ENCODE measurements at places on chromosomes 3 and 15.
A peak's percentile ranks its signal among the peaks of the same experiment; 100 is the strongest.

- DNase-seq = no peak
Observed at GRCh38 chr3:111210866-111211564, 139.4 kb downstream of the NECTIN3 start.

DNA sequence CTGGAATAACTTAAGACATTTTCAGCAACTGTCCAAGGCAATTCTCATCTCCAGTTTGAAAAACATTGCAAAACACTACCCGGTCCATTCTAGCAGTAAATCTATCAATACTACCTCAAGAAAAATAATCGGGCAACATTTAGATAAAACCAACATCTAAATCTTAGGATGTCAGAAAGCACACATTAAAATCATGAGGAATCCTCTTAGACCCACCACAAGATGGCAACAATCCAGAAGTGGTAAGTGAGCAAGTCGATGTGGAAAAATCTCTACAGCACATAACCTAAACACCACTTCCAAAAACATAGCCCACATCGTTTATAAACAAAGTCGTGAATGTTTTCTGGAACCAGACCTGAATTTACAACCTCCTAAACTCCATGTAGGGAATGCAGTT lies 5.7 kb downstream of the PLCH1 start:
- peak; percentile 33 for DNase-seq

DNA sequence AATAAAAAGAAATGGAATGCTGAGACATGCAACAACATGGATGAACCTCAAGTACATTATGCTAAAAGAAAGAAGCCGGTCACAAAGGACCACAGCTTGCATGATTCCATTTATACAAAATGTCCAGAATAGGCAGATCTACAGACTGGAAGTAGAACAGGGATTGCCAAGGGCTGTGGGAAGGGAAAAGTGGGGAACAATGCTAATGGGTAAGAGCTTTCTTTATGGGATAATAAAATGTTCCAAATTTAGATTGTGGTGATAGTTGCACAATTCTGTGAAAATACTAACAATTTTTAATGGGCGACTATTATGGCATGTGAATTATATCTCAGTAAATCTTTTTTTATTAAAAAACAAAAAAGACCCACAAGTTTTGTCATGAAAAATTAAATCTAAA lies 106.2 kb downstream of the TMCO5A start:
- peak; percentile 54 for DNase-seq

DNA sequence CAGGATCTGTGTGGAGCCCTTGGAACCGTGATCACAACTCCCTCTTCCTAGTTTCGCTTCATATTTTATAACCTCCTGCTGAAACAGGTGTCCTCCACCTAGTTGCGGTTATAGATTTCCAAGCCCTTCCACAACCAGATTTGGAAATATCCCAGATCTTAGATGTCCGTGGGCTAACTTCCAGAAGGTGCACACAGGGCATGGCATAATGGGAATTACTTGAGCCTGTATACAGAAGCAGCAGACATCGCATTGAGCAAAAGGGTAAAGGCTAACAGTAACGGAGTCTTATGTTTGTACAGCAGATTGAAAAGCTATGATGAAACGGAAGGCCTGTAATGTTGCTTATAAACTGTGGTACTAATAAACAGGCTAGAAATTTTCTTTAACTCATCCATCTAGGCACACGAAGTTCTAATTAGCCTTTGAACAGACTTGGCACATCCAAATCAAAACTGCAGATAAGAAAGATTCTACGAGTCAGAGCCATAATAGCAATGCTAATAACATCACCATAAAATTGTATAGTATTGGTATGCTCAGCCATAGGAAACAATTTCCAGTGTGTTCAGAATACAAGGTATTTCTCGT lies 1.2 kb upstream of the USF3 start:
- peak; percentile 63 for DNase-seq

- DNase-seq = no peak
Observed at GRCh38 chr15:40829115-40829514, 607 bp upstream of the PPP1R14D start.

- no peak for DNase-seq
Observed at GRCh38 chr15:26083896-26084295, 220.8 kb upstream of the ATP10A start.

- DNase-seq = no peak
Observed at GRCh38 chr15:70647396-70647795, 116.0 kb downstream of the UACA start.

DNA sequence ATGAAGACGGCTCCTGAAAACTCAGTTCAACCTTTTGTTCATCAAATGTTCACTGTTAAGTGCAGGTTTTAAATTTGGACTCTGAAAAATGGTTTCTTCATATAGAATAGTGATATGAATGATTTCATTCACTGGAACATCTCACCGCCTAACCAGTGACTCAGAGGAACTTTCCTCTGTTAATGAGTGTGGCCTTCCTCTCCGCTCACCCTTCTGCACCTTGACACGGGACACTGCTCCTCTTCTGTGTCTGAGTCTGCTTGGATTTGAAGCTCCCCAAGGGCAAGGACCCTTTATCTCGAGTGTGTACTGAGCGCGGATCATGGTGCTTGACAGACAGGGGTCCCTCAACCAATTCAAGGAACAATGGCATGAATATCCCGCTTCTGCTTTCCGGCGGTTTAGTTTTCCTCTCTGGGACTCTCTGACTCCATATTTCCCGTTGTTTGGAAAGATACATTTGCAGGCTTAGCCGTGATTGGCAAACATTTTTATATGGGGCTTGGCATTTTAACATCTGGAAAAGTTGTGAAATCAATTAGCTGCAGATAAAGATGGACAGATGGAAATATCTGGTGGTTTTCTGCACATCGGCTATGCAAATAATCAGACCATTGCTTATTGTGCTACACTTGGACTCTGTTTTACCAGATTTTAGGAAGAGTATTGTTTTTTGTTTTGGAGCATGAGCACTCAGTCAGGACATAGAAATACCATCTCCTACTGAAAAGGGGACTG lies 20.9 kb downstream of the KBTBD8 start:
- peak; percentile 75 for DNase-seq

- DNase-seq = no peak
Observed at GRCh38 chr15:42090370-42090769, 4.0 kb downstream of the PLA2G4D start.

DNA sequence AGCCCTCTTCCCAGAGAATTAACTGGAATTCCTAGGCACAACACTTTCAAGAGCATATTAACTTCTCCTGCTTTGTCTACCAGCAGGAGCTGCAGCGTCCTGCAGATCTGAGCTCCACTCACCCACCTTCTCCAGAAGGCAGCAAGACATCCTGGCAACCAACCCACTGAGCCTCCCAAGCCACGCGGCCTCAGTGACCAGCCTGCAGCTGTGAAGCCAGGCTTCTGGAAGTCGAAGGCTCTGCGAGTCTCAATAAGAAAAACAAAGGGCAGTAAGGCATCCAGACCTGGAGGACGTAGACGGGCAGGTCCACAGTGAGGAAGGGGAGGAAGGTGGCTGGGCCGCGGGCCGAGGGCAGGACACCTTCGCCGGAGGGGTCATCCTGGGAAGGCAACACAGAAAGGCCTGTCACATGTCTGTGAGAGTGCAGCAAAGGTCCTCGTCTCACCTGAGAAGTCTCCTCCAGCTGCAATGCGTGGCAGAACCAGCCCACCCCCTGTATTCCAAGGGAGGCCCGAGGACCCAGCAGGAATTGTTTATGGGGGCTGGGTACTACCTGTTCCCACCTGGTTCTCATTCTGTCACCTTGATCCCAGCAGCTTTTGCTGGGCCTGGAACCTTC lies 36.2 kb downstream of the ZXDC start:
- DNase-seq = no peak

DNA sequence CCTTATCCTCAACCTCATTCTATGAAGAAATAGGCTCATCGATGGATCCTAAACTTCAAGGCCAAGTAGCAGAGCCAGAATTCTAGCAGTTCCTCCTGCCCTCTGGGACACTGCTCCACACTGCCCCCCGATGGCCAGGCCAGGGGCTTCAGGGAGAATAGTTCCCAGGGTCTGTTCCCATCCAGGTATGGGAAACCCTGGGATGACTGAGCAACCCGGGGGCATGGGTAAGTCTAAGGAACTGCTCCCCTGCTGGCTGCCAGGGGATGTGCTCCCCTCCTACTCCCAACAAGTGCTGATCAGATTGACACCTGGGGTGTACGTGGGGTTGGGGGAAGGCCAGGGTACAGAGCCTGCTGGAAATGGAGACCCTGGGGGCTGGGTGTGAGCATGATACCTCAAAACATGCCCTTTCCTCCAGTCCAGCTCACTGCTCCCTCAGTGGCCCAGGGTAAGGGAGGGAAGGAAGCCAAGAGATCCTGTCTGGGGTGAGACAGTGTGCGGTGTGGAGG lies 7.6 kb downstream of the ULK3 start:
- DNase-seq = peak; percentile 34

DNA sequence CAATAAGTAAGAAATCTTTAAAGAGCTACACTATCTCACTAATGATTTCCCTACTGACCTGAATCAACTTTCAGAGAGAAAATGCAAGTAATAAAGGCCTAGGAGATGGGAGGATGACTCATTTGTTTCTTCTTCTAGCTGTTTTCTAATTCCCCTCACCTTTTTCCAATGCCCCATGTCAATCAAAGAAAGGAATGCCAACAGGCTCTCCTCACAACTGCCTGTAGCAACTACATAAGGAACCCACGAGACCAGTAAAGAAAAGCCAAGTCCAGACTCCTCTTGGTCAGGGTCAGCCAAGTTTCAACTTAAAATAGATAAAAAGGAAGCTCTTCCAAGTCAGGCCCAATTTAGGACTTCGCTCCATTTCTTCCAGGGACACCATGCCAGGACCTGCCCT lies 201.9 kb downstream of the TNIK start:
- DNase-seq = no peak

DNA sequence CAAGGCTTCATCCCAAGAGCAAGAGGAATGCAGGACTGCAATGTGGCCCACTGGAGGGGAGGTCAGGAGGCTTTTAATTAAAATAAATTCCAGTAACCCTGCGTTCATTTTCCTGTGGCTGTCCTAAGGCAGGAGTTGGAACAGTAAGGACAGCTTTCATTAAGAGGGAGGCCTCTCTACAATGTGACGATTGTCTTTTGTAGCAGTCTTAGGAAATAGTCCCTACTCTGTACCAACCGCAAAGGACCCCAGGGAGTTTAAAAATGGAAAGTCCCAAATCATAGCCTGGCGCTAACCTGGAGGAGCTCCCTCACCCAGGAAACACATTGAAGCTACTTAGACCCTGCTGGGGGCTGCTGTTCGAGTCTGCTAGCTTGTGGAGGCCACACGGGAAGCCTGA lies 62.8 kb downstream of the SYNM start:
- no peak for DNase-seq

- DNase-seq = no peak
Observed at GRCh38 chr15:62026487-62027262, 33.6 kb downstream of the VPS13C start.

GRCh38 chr3:95333826-95334225 lies 1271.0 kb downstream of the NSUN3 start:
- DNase-seq = no peak

- DNase-seq = peak; percentile 71
Observed at GRCh38 chr3:177126015-177126773, 71.1 kb downstream of the TBL1XR1 start.

- DNase-seq = peak; percentile 35
Observed at GRCh38 chr3:100556673-100557310, 52.6 kb upstream of the ADGRG7 start.

- peak; percentile 23 for DNase-seq
Observed at GRCh38 chr15:31062911-31063310, 38.6 kb downstream of the TRPM1 start.

DNA sequence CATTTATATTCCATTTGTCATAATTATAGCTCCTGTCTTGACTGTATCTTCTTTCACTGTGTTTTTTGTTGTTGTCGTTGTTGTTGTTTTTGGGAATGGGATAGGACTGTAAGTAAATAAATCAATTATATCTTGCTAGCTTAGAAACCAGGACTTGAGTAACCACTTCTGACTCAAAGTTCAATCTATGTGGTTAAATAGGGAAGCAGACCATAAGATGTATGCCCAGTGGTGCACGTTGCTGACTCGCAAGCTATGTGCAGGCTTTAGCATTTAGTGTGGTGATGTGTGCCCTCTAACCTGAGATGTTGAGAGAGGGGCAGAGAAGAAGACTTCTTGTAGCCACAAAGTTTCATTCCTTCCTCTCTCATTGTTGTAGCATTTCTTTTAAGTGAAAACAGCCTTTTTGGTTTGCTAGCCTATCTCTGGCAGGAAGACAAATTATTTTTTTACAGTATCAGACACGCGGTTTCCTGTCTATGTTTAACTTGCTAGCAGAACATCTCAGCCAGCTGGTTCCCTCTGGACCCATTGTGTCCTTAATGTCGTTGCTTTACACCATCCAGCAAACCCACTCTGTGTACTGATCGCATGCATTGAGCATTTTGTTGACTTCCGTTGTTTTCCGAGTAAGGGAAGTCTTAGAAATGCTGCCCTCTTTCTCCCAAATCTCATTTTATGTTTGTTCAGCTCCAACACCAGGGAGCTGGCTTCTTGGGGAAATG lies 52.1 kb downstream of the TGFBR2 start:
- DNase-seq = peak; percentile 70

Measured in fibroblast of villous mesenchyme (primary cell).